ENCODE measurements at places on chromosomes 5 and 9.

- no peak for DNase-seq
Observed at GRCh38 chr5:170557314-170557713, 53.5 kb downstream of the KCNIP1 start.

DNA sequence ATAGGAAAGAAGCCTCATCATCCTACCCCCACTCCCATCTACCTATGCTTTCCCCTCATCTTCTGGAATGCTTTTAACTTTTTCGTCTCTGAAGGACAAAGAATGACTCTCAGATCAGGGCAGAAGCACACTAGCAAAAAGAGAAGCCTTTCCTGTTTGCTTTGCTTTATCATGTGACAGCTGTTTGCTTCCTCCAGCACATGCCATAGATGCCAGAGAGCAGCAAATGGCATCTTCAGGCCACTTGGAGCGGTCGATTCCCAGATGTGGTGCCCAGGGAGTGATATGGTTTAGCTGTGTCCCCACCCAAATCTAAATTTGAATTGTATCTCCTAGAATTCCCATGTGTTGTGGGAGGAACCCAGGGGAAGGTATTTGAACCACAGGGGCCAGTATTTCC lies 294.8 kb downstream of the GADD45G start:
- no peak for DNase-seq

DNA sequence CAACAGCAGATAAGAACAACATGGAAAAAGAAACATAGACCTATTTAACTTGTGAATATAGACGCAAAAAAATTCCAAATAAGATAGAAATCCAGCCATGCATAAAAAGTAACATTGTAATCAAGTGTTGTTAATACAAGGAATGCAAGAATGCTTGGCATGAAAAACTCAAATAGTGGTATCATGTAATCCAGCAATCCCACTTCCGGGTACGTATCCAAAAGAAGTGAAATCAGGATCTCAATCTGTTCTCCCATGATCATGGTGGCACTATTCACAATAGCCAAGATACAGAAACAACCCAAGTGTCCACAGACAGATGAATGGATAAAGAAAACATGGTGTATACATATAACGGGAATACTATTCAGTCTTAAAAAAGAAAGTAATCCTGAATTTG lies 437.4 kb downstream of the ARHGEF28 start:
- DNase-seq, result no peak

DNA sequence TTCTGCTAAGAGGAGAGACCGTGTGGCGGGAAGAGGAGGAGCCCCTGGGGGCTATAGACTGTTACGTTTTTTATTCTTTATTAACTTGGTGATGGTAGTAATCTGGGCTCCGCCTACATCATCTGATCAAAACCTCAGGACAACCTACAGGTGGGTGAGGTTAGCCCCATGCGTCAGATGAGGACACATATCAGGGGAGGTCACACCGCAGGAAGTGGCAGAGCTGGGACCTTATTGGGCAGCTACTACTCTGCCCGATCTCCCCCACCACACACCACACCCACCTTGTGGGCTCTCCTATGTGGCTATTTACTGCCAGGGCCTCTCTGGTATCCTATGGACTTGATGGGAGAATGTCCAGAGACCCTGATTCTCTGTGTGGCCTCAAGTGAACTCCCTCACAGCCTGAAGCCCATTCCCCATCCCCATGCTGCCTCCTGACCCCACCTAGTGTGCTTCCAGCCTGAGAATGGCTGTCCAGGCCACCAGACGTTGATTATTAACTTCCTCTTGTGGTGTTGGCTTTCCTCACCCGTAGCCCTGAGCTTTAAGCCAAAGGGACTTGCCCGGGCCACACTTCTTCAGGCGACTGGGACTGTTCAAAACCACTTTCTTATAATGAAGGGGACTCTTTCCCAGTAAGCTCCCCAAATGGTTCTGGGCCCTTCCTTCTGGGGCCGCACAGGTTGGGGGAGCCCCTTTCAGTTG lies 8.2 kb downstream of the UNC5A start:
- no peak for DNase-seq

DNA sequence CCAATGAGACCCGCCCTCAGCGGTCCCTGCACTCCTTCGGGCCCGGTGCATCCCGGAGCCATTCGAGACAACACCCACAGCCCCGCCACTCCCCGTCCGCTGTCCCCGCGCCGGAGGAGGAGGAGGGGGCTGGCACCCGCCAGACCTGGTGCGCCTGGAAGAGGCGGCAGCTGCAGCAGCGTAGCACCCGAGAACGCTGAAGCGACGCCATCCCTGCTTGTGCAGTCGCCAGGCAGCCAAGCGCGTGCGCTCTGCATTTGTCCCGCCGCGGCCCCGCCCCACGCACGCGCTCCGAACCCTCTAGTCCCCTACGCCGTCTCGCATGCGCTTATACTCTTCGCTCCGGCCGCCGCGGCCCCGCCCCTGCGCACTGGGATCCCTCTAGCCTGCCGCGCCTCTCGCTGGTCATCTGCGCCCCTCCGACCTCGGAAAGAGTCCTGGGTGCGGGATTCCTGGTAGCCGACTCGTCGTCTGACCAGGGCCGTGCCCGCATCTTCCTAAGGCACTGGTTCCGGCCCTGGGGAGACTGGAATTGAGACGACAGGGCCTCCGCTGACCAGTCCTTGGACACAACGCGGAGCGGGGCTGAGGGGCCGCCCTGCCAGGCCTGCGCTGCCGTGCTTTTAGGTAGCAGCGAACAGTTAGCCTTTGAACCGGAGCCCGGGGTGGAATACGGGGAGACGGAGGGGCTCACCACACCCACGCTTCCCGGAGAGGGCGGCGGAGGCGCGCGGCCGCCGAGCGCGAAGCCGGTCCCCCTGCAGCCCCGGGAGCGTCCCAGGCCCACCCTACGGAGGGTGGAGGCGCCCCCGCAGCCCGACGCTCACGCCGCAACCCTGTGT lies at the start of gene MRNIP:
Gene MRNIP, minus strand, starts transcription at position 232 of the 842 bp plus-strand sequence. Its CDS starts 21 bp downstream, at position 211.
- DNase-seq, result peak; percentile 78

GRCh38 chr9:38336341-38336740 lies 56.2 kb upstream of the ALDH1B1 start:
- no peak for DNase-seq

GRCh38 chr9:129336130-129336528 lies 158.1 kb upstream of the IER5L start:
- no peak for DNase-seq

DNA sequence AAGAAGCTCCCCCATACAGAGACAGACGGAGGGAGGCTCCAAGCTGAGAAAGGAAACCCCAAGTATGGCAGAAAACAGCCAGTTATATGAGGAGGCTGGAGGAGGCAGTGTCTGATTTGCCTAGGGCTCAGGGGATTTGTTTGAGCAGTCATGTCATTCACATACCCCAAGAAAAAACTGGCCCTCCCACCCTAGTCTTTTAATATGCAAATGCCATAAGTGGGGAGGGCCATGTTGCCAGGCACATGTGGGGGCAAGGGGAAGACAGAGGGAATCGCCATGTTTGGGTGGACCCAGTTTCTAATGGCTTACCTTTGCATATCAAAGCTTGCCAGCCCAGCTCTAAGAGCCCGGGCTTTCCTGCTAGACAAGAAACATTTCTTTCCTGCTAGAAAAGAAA lies 1163.8 kb downstream of the TAF11L14 start:
- DNase-seq, result no peak

- no peak for DNase-seq
Observed at GRCh38 chr5:36237751-36238150, 4.0 kb downstream of the NADK2 start.

GRCh38 chr5:143691945-143692290 lies 120.0 kb upstream of the HMHB1 start:
- no peak for DNase-seq

GRCh38 chr9:5892456-5893133 lies 1.9 kb downstream of the MLANA start:
- no peak for DNase-seq

DNA sequence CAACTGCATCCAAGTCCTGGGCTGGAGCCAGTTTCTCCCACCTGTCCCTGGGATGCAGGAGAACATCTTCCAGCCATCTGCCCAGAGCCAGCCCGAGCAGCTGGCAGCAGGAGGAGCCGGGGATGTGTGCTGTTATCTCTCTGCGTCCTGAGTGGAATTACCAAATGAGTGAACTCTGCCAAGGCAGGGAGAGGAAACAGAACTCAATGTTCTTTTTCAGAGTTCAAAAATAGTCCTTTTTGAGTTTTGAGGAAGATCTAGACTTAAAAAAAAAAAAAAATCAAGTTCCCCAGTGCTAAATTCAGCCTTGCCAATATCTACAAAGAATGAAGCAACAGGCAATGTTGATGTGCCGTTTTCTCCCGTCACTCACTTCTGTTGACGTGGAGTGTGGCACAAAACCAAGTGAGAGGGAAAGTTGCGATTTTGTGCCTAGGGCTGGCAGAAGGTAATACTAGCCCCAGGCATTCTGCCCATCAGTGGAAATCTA lies 56.2 kb downstream of the TMOD1 start:
- DNase-seq, result no peak

DNA sequence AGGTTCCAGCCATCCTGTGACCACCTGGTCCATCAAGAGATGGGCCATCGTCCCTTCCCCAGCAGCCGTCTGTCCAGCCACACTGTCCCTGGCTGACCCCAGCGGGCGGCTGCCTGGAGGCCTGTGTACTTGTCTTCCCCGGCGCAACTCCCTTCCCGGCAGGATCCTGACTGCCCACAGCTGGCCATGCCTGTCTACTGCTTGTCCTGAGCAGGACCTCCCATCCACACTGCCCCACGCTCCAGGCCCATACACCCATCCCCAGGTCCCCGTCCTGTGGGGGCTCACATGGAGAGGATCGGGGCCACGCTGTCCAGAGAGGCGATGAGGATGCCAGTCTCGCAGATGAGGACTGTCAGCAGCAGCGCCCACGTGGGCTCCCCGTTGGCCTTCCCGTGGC lies 35.5 kb downstream of the SLC12A7 start:
- DNase-seq, result no peak

- DNase-seq, result no peak
Observed at GRCh38 chr5:6510132-6510531, 61.5 kb downstream of the UBE2QL1 start.

DNA sequence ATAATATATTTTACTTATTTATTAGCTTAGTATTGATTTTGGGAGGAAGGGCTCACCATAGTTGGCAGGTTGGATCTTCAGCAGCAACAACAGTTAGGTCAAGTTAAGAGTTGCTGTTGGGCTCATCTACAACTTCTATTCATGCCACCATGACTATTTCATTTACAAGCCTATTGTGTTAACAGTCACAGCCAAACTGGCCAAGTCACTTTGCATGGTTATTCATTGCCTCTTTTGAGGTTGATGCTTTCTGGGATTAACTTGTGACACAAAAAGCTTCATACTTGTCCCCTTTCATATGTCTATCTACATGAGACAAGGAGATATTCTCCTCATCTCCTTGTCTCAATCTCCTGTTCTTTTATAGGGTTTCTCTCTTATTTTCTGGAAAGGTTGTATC lies 98.3 kb downstream of the WDR70 start:
- DNase-seq, result no peak

GRCh38 chr9:133973791-133974630 lies 18.1 kb downstream of the VAV2 start:
- DNase-seq, result no peak

DNA sequence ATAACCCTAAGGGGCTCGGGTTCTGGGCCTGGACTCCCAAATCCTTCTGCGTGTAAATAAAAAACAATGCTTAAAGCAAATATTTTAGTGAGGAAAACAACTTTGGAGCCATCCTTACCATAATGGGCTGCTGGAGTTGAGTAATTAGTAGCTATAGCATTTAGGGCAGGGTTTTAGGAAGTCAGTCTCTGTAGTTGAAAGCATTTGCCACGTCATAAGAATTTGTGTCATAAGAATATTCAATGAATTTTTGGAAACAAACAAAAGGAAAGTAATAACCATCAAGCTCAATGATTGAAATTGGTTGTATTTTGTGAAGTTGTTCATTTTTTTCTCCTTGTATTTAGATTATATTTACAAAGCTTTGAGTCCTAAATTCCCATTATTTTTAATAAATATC lies 114.8 kb upstream of the ELL2 start:
- no peak for DNase-seq

- DNase-seq, result no peak
Observed at GRCh38 chr5:16937503-16938161, 1.5 kb upstream of the MYO10 start.

DNA sequence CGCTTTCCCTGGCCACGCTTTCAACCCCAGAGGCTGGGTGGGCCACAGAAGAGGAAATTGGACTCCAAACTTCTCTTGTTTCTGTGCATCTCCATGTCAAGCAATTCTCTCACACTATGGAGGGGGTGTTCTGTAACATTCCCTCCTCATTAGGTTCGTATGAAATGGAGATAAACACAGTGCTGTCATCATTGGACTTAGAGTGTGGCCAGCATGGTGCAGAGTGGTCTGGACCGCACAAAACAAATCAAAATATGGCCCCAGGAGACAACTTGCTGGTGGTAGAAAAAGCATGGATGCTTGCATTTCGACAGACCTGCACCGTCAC lies 655.2 kb downstream of the BNC2 start:
- no peak for DNase-seq

GRCh38 chr5:170132269-170132975 lies 26.7 kb downstream of the FOXI1 start:
- DNase-seq, result no peak

DNA sequence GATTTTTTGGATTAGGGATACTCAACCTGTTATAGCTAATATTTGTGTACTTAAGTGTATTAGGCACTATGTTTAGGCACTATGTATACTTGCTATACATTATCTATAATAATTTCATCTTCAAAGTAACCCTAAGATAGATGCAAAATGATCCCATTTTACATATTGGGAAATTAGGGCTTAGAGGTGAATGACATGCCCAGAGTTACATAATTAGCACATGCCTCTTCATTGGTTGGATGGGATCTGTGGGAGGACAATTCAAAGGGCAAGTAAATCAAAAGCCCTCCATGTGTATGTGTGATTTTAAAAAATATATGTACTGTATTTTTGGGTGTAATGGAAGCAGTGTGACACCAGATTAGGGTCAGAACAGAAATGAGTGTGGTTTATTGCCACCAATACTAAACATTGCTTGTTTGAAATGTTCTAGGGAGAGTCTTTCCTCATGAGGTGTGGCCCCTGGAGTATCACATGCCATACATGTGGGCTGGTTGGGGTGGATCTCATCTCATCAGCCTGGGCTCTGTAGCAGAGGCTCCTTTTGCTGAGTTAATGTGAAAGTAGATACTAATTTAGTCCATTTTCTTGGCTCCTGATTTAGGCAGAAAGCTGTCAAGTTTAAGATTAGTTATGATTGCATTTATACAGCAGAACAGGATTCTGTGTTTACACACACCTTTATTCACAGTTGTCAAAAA lies 5.5 kb downstream of the C9orf85 start:
- DNase-seq, result no peak

DNA sequence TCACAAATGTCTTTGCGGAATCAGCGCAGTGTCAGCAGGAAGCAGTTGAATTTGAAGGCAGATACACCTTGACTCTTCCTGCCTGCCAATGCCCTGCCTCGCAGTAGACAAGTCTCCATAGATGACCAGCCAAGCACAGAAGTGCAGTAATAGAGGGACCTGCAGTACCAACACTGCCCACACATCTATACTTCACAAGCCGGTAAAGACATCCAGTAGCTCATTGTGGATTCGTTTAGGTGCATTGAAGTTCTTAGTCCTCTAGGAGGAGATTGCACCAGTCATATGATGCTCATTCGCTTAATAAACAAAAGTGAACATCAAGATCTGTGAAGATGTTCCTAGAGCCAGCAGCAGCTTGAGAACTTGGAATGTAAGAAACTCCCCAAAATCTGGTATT lies 7.1 kb upstream of the IFNA2 start:
- no peak for DNase-seq
